ENCODE measurements at places on chromosomes 2 and 18.

DNA sequence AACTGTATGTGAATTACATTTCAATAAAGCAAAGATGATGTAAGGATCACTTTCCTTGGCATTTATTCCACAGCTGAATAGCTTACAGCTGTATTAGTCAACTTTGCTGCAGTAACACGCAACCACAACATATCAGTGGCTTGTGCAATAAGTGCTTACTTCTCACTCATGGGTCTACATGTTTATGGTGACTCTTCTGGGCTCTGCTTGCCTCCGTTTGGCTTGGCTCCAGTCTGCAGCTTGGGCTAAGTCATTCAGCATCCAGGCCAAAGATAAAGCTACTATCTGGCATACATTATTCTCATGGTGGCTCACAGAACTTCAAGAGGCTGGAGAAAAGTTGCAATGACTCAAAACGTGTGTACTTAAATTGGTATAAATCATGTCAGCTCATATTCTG, 355.0 kb downstream of the RNF144A start:
- no peak for DNase-seq

GRCh38 chr2:128596396-128597120, 277.9 kb upstream of the HS6ST1 start:
- no peak for DNase-seq

DNA sequence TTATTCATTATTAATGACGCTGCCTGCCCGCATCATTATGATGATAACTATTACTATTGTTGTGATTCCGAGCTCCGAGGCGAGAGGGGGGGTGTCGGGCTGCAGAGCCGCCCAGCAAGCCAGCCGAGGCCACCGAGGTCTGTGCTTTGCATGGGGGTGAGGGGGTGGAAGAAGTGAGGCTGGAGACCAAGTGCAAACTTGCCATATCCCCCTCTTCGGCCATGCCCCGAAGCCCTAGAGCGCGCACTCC, 3.6 kb downstream of the BCL11A start:
- no peak for DNase-seq

GRCh38 chr2:33069894-33070651, 123.3 kb downstream of the LTBP1 start:
- no peak for DNase-seq

DNA sequence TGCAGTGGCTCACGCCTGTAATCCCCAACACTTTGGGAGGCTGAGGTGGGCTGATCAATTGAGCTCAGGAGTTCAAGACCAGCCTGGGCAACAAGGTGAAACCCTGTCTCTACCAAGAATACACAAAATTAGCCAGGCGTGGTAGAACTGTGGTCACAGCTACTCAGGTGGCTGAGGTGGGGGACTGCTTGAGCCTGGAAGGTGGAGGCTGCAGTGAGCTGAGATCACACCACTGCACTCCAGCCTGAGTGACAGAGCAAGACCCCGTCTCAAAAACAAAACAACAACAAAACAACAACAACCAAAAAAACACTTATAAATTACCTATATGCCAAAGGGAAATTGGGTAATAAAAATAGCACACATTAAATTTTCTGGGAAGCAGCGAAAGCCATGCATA, 141.6 kb downstream of the HDAC4 start:
- DNase-seq, result no peak

DNA sequence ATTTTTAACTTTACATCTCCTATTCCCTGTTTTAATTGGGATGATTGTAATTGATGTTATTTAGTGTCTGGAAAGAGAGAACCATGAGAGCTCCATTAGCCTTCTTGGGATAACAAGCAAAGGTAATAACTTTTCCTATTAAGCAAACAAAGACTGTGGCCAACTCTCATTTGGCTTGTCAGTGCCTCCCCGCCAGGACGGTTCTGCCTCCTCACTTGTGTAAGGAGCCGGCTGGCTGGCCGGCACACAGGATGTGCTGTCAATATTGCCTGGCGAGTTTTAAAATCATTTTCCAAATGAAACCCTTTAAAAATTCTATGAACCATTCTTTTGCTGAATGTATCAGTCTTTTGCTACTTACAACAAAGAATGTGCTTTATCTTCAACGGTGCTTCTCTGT, 898.3 kb downstream of the CPS1 start:
- no peak for DNase-seq

DNA sequence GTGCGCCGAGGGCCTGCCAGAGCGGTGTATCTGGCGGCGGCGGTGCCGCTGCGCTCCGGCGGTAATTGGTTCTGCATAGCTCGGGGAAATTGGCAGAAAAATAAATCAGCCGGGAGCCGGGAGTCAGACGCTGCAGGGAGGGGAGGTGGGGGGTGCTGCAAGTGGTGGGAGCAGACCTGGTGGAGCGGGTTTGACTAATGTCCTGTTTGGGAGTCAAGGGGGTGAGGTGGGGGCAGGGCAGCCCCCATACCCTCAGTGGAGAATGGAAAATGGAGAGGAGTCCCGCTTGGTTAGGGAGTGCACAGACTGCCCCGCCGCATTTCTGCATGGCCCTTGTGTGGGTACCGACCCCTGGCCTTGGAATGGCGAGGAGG, 107.3 kb downstream of the DYSF start:
- DNase-seq, result no peak

DNA sequence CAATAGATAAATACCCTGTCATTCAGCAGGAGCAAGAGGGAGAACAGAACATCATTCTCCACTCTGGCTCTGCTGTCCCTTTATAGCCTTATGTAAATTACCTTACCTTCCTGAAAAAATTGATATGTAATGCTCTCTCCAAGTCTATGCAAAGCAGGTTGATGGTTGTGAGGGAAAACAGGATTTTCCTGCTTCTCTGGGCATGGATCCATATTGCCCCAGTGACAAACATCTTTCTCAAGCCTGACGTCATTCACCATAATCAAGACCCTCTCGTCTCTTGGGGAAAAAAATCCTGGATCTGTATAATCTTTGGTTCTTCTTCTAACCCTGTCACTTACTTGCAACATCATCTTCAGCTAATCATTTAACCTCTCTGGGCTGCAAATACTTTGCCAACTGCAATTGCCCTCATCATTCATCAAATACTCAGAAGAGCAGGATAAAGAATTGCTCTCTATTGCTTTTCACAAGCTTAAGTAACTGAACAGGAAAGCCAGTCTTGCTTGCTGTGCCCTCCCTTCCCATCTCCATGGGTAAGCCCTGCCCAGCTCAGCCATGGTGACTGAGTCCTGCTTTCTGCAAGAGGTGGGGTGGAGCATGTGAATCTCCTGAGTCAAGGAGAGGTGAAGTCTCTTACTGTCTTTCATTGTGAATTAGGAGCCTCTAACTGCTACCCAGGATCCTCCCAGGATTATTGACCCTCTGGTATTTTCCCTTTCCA, 123.7 kb upstream of the KLF7 start:
- no peak for DNase-seq
